ENCODE measurements at places on chromosomes 12 and 14.
A peak's percentile ranks its signal among the peaks of the same experiment; 100 is the strongest.

DNA sequence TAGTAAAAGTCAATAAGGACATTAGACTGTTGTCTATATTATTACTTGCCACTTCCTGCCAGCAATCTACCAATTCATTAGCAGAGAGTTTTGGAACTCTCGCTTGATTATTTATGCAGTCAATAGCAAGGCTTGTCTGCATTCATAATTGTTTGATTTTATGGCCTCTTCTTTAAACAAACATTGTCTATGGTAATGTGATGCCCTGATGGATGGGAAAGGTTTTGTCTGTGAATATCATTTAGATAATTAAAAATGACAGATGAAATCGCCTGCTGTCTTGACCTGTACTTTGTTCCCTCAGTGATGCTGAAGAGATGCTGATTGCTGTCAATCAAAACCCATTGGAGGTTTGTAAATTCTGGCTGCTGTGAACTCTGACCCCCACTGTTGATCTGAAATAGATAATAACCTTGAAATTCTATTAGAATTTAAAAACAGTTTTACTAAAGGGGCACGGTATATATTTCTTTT, 455.3 kb downstream of the NPAS3 start:
- no peak for DNase-seq

- no peak for DNase-seq
Measured at GRCh38 chr12:49887091-49887490, 16.6 kb downstream of the FAIM2 start.

DNA sequence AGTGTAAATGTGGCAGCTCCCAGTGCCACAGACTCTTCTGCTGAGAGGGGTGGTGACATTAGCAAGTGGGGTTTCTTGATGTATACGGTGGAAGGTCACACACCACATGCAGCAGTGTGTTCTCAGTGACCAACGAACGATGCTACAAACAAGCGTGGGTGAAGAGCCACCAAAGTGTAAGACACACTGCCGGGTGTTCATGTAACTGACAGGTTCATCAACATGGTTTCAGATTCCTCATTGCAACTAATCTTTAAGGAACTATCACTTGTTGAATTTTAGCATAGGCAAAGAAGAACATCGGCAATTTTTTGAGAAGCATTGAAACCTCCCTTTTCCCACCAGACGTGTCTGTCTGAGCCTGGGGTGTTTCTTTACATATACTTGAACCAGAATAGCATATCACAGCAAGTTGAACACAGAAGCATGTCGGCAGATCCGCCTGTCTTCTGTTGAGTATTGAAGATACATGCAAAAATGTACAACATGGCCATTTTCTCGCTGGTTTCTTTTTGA, 58.8 kb downstream of the PPP2R5C start:
- DNase-seq = no peak

DNA sequence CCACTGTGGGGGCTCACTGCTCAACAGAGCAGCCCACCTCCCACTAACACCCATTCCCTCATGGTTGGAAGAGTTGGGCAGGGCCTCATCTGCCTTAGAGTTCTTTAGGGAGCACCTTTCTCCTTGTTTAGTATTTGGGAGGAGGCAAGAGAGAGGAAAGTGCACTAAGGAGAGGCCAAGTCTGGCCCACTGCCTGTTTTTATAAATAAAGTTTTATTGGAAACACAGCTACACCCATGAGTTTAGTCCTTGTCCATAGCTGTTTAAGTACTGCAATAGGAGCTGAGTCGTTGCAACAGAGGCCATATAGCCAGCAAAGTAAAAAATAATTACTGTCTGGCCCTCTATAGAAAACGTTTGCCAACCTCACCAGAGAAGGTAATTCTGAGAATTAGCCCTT, 63.9 kb downstream of the C14orf132 start:
- DNase-seq = no peak

DNA sequence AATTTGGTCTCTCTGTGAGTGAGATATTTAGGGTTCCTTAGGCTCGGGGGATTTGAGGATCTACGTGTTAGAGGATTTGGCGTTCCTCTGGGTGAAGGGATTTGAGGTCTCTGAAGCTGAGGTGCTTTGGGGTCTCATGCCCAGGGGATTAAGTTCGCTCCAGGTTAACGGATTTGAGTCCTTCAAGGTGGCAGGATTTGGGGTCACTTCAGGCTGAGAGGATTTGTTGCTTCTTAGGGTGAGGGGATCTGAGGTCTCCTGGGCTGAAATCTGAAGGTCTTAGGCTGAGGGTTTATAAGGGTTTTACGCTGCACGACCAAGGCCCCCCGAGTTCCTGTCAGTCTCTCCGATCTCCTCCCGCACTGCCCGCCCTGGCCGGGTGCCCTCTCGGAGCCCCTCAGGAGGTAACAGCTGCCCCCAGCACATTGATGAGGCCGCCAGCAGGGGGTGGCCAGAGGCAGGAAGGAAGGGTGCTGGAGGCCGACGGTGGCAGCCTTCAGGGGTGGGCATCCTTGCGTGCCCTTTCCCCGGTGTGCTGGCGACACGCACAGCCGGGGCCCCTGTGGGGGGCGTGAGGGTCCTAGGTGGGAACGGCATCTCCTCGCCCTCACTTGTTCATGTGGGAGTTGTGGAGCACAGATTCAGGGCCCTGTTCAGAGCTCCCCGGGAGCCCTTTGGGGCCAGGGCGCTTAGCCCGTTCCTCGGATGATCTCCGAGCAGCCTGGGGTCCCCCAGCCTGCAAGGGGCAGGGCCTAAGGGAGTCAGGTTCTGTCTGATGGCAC, 14.3 kb downstream of the CEP170B start:
- no peak for DNase-seq

- DNase-seq = peak; percentile 75
Measured at GRCh38 chr12:53219292-53219955, 12.4 kb upstream of the ITGB7 start.

- no peak for DNase-seq
Measured at GRCh38 chr12:20627001-20627588, 68.0 kb upstream of the SLCO1C1 start.

GRCh38 chr12:25194214-25194613, 746 bp downstream of the DNAI7 start:
- DNase-seq = no peak

DNA sequence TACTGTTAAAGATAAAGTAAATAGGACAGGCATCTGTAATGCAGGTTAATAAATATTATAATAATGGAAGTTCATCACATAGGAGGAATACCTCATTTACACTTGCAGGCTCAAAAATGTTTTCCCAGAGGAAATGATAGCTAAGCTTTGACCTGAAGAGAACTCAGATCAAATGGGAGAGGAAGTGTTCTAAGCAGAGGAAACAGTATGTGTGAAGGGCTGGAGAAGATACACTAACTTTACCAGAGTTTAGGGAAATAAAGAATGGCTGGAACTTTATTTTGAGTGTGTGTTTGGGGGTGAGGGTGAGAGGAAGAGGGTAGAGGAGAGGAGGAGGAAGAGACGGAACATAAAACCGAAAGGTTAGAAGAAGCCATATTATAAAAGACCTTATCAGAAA, 34.0 kb upstream of the AP4S1 start:
- no peak for DNase-seq

- no peak for DNase-seq
Measured at GRCh38 chr14:63890553-63890952, 37.7 kb downstream of the SYNE2 start.

DNA sequence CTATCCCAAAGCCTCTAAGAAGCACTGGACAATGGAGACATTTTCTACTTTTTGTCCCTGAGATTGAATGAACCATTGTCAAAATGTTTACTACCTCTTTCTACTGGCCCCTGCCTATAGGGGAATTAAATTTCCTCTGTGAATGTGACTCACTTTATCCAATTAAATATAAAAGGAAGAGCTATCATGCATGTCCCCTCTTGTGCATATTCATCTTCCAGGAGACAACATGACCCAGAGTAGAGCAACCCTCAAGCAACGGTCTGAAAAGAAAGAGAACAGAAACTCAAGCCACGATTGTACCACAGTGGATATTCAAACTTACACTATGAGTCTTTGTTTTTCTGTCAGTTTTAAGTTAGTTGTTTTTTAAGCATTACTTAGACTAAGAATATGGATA, 938.4 kb upstream of the ATXN7L3B start:
- DNase-seq = no peak

DNA sequence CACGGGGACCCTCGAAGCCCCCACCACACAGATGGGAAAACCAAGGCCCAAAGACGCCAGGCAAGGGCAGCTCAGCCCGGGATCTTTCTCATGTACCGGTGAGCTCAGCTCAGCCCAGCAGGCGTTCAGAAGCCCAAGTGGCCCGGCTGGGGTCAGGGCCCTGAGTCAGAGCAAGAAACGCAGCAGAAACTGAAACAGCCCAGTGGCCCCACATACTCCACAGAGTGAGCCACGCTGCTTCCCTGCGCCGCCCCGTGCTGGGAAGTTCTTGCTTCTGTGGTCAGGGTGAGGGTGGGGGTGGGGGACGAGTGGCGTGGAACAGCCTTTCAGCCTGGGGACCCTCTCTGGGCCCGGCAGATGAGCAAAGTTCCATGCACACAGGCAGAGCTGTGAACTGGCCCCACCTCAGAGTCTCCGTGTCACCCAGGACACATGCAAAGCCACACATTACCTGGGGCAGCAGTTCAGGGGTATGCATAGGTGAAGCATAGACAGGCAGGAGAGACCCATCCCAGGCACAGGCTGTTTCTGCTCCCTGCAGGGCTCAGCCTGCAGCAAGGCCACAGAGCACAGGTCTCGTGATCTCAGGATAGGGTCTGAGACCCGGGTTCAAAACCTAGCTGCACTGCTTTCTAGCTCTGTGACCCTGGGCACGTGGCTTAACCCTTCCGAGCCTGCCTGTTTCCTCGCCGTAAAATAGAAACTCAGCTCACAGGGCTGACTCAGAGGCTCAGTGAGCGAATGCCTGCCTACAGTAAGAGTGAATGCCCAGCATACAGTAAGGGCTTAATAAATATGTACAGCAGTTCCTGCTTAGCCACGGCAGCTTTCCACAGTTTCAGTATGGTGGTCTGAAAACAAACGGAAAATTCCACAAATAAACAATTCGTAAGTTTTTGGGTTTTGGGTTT, 21.6 kb downstream of the NCOR2 start:
- DNase-seq = no peak

DNA sequence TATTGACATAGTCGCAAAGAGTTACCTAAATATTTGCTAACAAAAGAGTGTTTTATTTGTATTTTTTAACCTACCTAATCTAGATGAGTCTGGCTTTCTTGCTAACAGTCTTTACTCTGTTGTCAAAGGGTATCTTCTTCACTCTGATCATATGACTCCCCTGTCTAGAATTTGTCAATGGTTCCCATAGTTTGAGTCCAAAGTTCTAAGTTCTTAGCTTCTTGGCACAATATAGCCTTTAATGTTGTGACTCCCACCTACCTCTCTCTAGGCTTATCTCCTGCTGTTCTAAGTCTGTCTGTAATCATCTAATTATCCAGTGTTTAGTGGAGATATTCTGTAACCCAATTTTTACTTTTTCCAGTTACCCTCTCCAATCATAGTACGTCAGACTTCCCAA, 104.3 kb upstream of the PDE3A start:
- no peak for DNase-seq

- no peak for DNase-seq
Measured at GRCh38 chr12:131203666-131204415, 250.1 kb downstream of the ADGRD1 start.

- DNase-seq = no peak
Measured at GRCh38 chr14:24725311-24725710, 91.3 kb upstream of the GZMB start.

DNA sequence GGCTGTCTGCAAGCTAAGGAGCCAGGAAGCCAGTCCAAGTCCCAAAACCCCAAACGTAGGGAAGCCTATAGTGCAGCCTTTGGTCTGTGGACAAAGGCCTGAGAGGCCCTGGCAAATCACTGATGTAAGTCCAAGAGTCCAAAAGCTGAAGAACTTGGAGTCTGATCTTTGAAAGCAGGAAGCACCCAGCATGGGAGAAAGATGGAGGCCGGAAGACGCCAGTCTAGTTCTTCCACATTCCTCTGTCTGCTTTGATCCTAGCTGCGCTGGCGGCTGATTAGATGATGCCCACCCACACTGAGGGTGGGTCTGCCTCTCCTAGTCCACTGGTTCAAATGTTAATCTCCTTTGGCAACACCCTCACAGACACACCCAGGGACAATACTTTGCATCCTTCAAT, 58.5 kb downstream of the CAPS2 start:
- no peak for DNase-seq

All from AG08396 (cell line).